ENCODE measurements at places on chromosomes 5 and 9.
A peak's percentile ranks its signal among the peaks of the same experiment; 100 is the strongest.

DNA sequence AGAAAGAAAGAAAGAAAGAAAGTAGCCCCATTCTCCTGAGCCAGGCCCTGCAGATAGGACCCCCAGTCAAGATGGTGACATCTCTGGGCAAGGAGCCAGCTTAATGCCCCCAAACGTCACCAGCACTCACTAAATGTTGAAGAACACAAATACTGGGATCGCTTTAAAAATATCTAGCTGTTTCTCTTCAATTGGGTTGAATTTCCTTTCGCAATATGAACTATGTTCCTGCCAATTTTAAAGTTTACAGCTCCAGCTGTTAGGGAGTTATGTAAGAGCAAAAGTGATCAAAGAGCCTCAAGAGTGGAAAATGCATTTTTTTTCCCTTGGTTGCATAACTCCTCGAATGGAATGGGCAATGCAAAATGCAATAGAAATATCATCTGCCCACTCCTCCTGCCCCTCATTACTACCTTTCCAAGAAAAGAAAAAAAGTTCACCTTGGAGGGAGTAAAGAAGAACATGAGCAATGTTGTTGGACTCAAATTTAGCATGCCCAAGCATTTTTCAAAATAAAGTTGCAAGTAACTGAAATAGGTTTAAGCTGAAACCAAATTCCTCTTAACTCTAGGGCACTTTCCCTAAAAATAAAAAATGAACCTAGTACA lies 244.2 kb upstream of the PIK3R1 start:
- DNase-seq: peak; percentile 71

DNA sequence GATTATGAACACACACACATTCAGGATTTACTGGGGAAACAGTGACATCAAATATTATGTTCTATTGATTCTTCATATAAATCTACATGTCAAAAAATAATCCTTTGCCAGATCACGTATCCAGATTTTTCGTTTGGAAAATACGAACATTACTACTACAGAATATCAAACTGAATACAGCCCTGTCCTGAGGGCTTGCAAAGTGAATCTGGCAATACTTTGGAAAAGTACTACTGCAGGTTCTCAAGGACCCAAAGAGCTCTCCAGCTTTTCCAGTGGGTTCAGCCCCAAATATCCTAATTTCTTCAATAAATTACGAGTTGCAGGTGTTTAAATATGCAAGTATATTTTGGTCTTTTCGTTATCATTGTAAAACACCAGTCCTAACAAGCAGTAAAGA lies 411 bp upstream of the NDUFS4 start:
- DNase-seq: no peak

GRCh38 chr9:127644146-127644827 lies 32.2 kb downstream of the STXBP1 start:
- no peak for DNase-seq

DNA sequence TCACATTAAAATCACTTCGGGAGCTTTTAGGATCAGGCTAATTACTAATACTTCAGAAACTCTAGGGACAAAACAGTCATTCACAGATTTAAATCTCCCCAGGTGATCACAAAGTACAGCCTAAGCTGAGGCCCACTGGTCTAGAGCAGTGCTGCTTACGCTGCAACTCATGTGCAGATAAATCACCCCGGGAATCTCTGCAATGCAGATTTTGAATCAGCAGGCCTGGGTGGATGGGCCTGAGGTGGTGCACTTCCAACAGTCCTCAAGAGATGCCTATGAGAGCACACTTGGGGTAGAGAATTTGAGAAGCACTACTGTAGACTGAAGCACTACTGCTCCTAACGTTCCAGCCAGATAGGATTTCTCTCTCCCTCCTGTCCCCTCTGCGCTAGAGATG lies 28.4 kb downstream of the CSF1R start:
- no peak for DNase-seq

GRCh38 chr9:16815079-16815478 lies 55.4 kb downstream of the BNC2 start:
- no peak for DNase-seq

DNA sequence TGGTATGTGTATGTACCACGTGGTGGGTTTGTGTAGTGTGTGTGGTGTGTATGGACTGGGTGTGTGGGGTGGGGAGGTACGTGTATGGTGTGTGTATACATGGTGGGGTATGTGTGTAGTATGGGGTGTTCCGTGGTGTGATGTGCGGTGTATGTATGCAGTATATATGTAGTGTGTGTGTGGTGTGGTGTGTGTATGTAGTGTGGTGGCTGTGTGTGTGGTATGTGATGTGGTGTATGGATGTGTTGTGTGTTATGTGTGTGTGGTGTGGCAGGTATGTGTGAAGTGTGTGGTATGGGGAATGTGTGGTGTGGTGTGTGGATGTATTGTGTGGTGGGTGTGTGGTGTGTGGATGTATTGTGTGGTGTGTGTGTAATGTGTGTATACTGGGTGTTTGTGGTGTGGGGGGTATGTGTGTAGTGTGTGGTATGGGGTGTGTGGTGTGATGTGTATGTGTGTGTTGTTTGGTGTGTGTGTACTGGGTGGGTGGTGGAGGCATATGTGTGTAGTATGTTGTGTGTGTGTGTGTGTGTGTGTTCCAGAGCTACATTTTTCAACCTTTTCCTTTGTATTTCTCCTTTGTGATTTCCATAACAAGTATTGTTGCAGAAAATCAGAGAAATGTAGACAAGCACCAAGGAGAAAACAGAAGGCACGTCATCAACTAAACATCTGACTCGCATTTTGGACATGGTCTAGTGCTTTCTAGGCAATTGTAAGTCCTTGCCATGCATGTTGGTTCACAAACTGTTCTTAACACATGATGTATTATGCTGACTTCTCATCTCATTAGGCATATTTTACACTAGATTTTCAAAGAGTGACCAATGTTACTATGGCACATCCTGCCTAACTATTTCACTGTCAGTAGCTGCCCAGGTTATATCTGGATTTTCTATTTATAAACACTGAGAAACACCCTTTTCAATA lies 13.2 kb downstream of the SEMA4D start:
- DNase-seq: no peak
